Left renal pelvis (tissue), 4 donors: ENCODE measurements at places on chromosomes 2 and 18.

DNA sequence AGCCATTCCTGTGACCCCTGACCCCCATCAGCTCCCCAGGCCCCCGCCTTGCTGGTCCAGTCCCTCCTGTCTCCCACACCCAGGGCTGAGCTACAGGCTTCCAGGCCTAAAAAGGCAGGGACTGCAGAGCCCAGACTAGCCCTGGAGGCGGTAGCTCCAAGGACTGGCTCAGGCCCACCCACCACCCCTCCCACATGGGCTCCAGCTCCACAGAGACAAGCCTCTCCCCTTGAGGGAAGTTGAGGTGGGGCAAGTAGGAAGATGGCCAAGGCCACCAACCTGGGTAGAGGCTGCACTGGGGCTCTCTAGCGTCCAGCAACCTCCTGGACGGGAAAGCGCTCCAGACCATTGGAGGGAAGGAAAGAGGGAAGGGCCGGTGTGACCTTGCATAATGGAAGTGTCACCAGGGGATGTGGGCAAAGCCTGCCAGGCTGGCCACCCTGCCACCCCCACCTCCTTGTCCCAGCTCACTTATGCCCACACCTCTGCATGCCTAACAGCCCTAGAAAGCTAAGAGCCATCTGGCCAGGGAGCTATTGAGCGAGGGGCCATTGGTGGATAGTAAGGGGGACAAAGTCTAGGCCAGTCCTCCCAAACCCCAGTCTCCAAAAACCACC lies 63.1 kb downstream of the TNS1 start:
- no peak for DNase-seq

GRCh38 chr2:144712550-144712940 lies 192.6 kb upstream of the ZEB2 start:
- DNase-seq = no peak

GRCh38 chr2:113175736-113176695 lies 2.2 kb downstream of the PSD4 start:
- no peak for DNase-seq

DNA sequence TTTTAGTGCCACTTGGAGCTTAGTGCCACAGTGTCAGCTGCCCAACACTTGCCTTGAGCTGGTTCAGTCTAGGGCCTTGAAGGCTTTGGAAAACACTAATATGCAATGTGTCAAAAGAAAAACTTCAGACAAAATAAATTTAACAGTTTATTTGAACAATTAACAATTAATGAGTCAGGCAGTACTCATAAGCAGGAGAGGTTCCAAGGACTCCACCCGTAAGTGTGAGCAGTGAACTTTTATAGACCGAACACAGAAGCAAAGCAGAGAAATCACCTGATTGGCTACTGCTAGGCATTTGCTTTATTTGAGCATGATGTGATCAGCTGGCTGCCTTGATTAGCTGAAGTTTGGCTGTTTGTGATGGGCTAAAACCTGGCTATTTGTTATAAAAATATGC lies 49.5 kb upstream of the TBC1D8 start:
- DNase-seq = no peak

DNA sequence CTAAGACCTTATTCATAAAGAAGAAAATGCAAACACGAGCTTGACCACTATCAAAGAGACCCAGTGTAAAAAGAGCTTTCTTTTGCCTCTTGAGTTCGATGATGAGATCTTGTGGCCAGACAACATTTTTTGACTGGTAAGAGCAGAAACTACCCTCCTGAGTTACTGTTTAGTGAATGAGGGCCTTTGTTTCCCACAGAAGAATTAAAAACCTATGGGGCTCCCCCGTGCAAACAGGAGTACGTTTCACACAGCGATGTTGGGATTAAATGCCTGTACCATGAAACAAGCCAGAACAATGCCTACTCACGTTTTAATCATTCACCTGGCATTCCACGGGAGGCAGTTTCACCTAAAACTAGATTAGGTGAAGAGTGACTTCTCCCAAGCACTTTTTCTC lies 36.0 kb downstream of the MYCN start:
- DNase-seq = no peak

GRCh38 chr2:38521835-38522234 lies 80.9 kb downstream of the HNRNPLL start:
- no peak for DNase-seq

DNA sequence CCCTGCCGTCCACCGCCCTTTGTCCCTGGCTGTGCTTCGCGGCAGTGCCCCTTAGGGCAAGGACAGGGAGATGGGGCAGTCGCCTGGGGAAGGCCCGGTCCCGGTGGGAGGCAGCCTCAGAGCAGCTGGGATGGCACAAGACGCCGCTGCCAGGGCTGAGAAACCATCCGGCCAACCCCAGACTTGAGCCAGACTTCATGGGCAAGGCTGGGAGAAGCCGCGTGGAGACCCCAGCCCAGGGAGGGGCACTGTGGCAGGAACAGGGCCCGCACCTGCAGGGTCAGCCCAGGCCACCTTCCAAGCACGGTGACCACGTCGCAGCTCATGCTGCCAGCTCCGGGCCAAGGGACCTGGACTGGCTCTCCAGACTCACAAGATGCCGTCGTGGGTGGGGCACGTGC lies 84.0 kb downstream of the NFATC1 start:
- no peak for DNase-seq

DNA sequence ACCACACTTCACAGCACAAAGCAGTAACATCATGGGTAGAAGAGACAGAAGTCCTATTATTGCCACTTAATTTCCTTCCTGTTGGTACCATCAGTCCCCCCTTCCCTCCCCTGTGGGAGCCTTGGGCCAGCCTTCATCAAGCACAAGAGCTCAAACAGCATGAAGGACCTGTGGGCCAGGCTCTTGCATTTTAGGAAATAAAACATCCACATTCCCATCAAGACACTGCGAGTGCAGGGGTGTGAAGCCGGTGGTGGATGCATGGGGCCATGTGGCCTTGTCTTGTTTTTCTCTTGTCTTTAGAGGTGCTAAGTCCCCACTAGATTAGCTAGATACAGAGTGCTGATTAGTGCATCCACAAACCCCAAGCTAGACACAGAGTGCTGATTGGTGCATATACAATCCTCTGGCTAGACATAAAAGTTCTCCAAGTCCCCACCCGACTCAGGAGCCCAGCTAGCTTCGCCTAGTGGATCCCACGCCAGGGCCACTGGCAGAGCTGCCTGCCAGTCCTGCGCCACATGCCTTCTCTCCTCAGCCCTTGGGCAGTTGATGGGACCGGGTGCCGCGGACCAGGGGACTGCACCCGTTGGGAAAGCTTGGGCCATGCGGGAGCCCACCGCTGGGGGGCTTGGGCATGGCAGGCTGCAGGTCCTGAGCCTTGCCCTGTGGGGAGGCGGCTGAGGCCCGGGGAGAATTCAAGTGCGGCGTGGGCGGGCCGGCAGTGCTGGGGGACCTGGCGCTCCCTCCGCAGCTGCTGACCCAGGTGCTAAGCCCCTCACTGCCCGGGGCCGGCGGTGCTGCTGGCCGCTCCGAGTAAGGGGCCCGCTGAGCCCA lies 14.7 kb upstream of the PXDN start:
- DNase-seq = no peak

GRCh38 chr2:165933211-165933910 lies 20.2 kb downstream of the TTC21B start:
- DNase-seq = no peak

GRCh38 chr2:109186656-109187250 lies 57.7 kb downstream of the SH3RF3 start:
- no peak for DNase-seq

GRCh38 chr2:143564419-143564818 lies 435.2 kb downstream of the ARHGAP15 start:
- DNase-seq = no peak
